ENCODE measurements at places on chromosomes 13 and 19.

DNA sequence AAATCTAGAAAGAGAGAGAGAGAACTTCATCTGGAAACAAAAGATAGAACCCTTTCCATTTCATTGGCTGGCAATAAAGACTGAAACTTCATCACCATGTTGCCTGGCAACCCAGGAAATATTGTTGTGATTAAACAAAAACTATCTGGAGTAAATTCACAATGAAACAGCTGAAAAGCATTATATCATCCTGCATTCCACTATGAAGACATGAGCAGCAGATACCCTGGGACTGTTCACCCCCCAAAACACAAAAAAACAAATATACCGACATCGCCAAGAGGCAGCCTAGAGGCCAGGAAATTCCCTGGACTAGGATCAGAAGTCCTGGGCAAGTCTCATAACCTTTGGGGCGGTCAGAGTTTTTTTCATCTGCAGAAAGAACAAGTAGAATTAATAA, 158.3 kb downstream of the FOXO1 start:
- peak; percentile 43 for DNase-seq

GRCh38 chr19:7337380-7338194, 11.2 kb upstream of the ARHGEF18 start:
- DNase-seq = no peak

DNA sequence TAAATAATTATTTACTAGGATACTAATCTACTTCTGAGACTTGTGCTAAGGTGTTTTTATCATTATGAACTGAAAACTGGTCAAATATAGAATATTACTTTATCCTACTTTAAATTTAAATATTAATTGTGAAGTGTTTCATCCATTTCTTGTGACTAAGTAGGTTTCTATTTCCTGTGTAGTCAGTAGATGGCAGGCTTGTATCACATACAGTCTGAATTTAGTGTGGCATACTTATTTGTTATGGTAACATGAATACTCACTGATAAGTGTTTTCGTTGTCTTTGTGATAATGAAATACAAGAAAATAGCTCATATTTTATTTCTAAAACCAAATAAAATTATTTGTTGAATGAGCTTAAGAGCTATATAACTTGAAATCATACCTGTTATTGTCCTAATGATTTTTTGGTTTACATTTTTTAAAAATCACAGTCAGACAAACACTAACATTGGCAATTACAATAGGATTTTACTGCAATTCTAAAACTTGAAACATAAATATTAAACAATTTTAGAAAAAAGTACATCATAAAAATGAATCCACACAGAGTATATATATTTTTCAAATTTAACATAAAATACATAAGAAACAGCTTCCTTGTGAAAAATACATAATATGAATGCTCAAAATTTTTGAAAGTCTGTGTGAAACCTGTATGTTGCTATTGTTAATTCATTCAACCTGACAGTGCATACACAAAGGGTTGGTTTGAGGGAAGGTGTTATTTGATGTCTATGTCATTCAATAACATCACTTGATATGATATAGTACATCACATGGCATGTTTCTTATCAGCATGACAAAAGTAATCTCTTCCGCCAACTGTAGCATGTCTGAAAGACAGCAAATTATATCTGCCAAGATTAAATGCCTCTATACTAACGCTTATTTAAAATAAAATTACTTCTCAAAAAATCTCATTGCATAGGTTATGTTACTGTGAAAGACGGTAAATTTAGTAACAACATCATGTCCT, 904.8 kb upstream of the PCDH20 start:
- DNase-seq = no peak

- peak; percentile 60 for DNase-seq
Measured at GRCh38 chr19:42184401-42184861, 33.0 kb downstream of the DEDD2 start.

GRCh38 chr13:28710161-28710560, 8.6 kb downstream of the SLC46A3 start:
- DNase-seq = no peak

DNA sequence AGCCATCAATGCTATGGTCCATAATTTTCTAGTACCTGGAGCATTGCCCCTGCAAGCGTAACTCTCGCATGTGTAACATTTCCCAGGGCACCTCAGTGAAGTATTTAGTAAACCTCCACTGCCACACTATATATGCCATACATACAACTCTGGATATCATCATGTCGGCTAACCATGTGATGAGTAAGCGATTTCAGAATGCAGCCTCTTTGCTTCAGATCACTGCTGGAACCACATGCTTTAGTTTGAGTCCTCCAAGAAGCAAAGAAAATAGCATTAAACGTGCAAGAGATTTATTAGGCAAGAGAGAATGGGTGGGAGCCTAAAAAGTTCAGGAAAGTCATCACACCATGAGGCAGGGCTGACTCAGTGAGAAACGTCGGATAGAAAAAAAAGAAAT, 635.6 kb upstream of the SLITRK5 start:
- no peak for DNase-seq

DNA sequence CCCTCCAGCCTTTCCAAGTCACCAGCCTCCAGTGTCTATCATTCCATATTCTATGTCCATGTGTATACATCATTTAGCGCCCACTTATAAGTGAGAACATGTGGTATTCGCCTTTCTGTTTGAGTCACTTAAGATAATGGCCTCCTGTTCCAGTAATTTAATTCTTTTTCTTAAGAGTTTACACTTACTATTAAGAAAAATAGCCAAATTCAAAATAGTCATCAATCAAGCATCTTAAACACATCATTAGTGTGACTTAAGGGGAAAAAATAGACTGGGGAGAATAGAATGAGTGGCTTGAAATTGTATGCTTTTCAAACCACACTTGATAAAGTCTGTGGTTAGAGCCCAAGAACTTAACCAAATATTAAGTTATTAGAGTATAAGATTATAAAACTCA, 248.0 kb downstream of the MAB21L1 start:
- no peak for DNase-seq

DNA sequence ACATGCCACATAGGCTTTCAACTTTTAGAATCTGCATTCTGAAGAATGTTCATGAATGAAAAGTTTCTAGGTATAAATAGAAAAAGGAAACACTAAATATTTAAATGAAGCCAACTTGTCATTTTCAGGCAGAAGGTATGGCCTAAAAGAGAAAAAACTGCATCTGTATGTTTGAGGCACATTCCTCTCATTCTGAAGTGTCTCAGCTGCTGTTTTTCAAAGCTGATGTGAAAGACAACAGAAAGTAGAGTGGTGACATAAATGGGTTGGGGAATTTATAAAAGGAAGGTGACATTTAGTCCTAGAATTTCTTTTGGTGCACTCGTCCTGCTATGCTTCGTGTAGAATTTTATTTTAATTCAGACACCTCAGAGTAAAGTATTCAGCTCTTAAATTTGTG, 539.6 kb upstream of the SLITRK5 start:
- no peak for DNase-seq
